ENCODE measurements at places on chromosomes 12 and 14.

- DNase-seq: no peak
Measured at GRCh38 chr14:82047777-82048470, 514.3 kb upstream of the SEL1L start.

GRCh38 chr14:33917661-33918060 is 33.2 kb downstream of the EGLN3 start:
- no peak for DNase-seq

DNA sequence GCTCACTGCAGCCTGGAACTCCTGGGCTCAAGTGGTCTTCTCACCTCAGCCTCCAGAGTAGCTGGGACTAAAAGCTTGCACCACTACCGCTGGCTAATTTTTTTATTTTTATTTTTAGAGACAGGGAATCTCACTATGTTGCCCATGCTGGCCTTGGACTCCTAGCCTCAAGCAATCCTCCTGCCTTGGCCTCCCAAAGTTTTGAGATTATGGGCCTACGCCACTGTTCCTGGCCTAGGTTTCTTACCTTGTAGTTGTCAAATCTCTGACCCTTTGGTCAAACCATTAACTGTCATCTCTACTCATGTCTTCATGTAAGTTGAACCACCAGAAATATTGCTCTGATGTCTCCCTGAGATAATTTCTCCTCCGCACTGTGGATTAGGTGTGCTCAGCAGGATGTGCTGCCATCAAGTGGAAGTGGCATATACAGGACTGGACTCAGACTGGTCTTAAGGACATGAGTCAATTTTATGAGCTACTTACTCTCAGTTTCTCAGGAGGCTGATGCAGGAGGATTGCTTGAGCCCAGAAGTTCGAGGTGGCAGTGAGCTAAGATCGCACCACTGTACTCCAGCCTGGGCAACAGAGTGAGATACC is 28.5 kb downstream of the ACTR6 start:
- peak; percentile 5 for DNase-seq

DNA sequence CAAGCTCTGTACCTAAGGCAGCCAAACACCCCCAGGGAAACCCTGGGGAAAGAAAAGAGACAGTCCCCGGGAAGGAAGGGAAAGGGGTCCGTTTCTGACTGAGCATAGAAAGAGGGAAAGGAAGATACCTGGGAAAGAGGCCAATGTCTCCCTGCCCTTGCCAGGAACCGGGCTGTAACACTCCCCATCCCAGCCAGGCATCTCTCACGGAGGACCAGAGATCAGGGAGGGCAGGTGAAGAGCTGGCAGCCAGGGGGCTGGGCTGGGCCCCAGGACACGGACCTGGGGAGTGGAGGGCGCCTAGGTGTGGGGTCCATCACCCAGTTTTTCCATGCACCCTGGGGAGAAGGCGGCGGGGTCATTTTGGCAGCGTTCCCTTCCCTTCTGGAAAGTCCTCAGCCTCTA is 18.9 kb upstream of the PLEKHH1 start:
- DNase-seq: no peak

- DNase-seq: peak; percentile 43
Measured at GRCh38 chr14:79587875-79588274, 623.4 kb downstream of the DIO2 start.

DNA sequence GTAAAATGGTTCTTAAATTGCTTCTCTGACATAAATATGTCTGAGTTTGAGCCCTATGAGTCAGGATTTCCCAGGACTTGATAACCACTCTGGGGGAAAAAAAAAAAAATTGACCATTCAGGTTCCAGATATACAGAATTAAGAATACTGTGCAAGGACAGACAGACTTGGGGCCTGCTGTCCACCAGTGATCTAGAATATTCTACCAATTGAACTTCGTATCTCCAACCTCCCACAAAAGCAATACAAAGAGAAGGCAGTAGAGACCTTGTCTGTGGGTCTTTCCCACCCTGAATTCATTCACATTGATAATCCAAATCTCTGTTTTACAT is 4.1 kb downstream of the SINHCAF start:
- peak; percentile 9 for DNase-seq

- no peak for DNase-seq
Measured at GRCh38 chr12:49672301-49673217, 34.6 kb downstream of the FMNL3 start.

DNA sequence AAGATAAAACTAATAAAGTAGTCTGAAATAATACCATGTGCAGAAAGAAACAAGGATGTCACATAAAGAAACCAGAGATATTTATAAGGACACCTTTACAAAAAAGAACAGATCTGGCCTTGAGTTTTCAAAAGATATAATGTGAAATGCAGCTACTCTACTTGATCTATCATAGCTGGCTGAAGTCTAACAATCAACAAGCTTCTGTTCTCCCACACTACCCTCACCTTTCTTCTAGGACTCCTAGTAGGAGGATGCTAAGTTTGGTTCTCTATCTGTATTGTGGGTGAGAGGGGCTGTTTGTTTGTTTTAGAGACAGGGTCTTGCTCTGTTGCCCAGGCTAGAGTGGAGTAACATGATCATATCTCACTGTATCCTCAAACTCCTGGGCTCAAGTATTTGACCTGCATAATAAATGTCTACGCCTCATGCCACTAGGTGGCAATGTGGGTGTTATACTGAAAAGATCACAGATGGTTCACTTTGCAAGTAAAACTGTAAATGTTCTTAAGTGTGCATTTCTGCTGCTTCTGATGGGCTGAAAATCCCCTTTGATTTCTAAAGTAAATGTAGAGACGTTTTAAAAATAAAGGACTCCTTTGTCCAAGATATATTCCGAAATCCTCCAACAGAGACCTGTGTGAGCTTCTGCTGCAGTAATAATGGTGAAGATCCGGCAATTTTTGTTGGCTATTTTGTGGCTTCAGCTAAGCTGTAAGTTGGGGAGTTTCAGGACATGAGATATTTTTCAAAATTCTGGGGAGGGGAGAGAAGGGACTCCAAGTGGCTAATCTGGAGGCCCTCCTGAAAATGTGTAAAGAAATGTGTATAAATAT is 269.3 kb downstream of the DAD1 start:
- DNase-seq: peak; percentile 14

GRCh38 chr12:128259556-128260070 is 7.4 kb upstream of the TMEM132C start:
- peak; percentile 2 for DNase-seq

- no peak for DNase-seq
Measured at GRCh38 chr12:90460681-90461080, 494.3 kb downstream of the CCER1 start.

DNA sequence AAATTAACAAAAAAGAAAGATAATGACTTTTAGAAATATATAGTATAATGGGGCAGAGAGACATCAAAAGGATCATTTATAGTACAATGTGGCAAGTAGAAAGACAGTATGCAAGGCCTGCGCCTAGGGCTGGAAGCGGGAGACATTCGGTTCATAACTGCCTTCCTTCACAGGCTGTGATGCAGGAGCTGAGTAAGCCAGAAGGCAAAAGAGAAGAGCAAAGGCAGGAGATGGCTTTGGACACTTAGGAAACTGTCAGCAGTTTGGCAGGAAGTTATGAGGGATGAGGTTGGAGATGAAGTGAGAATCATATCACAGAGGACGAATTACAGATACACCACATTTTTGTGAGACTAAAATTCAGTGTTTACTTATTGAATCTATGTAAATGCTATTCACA is 97.8 kb downstream of the EPS8 start:
- DNase-seq: no peak

GRCh38 chr12:112001576-112001975 is 11.4 kb downstream of the TMEM116 start:
- peak; percentile 14 for DNase-seq

GRCh38 chr12:123966596-123966995 is 6.0 kb downstream of the CCDC92 start:
- DNase-seq: no peak

DNA sequence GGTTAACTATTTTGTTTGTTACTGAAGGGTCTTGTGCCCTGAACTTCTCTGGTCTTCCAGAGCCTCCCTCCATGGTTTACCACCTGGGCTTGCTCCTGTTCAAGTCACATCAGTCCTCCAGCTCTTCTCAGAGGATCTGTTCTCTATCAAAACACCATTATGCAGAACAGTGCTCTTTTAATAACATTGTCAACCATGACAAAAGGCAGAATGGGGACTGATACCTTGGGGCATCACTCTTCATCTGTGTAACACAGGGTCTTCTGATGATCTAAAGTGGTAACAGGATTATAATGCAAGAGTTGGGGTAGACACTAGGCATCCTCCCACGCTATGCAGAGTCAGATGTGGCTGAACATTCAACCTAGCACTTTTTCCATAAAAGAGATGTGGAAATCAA is 38.4 kb downstream of the ESR2 start:
- no peak for DNase-seq

All from activated CD4-positive, alpha-beta T cell treated with anti-CD3 and anti-CD28 coated beads, Interleukin-2, amount 50 U/mL, for 16 hours (primary cell).